Hypothalamus (tissue), 51 donors: ENCODE measurements at places on chromosomes 1 and 21.

DNA sequence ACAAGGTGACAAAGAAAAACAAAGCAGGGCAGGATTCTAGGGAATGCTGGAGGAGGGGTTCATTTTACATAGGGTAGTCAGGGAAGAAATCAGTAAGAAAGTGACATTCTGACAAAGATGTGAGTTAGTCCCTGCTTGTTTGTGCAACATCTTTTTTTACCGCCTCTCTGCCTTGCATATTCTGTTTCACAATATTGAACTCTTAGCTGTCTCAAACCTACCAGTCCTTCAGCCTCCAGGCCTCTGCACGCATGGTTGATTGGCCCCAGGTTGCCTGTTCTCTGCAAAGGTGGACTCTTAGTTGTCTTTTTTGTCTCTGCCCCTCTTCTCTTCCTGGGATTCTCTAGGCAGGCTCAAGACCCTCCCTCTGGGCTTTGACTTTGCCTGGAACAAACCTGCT is 152.2 kb upstream of the RUNX1 start:
- DNase-seq = no peak

- no peak for DNase-seq
Measured at GRCh38 chr1:35737120-35737519, 18.4 kb upstream of the C1orf216 start.

DNA sequence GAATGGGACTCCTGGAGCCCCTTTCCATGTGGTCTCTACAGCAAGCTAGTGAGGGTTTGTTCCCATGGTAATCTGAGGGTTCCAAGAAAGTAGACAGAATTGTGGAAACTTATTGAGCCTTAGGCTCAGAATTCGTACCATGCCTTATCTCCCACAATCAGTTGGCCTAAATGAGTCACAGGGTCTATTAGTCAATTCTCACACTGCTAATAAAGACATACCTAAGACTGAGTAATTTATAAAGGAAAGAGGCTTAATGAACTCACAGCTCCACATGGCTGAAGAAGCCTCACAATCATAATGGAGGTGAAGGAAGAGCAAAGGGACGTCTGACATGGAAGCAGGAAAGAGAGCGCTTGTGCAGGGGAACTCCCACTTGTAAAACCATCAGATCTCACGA is 106.6 kb upstream of the CXADR start:
- no peak for DNase-seq

- DNase-seq = no peak
Measured at GRCh38 chr21:27173053-27173452, 206.2 kb upstream of the ADAMTS5 start.

- no peak for DNase-seq
Measured at GRCh38 chr1:213871179-213871578, 116.6 kb upstream of the PROX1 start.
